Neural progenitor cell (in vitro differentiated cells): ENCODE measurements at places on chromosomes 4 and X. TPM values are rescaled to one million over a fixed set of nuclear protein-coding genes. Genes with fewer than 3 reads are reported as not detected.

The EDA2R gene
- 8.0 and 8.8 TPM in 2 replicates for total RNA-seq

DNA sequence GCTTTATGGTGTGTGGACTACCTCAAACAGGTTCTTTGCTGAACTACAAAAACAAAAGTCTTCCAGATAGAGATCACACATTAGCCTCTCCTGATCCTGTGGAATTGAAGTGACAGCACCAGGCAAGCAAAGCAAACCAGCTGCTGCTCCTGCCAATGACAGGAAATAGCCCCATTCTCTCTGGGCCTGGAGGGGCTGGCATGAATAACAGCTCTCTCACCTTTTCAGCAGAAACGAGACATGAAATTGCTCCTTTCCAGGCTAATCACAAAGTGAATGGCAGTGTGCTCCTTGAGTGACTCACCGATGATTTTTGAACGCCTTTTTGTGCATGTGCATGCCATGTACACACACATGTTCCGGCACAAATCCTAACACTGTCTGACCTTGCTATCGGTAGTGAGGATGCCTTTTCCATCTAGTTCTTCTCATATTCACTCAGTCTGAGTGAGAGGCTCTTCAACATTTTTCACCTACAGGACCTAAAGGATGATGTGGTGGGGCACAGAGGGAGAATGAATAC lies 24.4 kb downstream of the MFAP3L start:
- no peak for DNase-seq
- H3K27ac ChIP-seq = no peak overlapping the region
- H3K4me3 ChIP-seq = no peak overlapping the region
- no peaks in the 10 kb centered on the region for H3K27me3 ChIP-seq

GRCh38 chr4:2935762-2936743 lies 27.2 kb downstream of the NOP14 start:
- DNase-seq = peak; percentile 75
- no peak overlapping the region for H3K27ac ChIP-seq
- H3K36me3 ChIP-seq = no peaks in the 10 kb centered on the region
- H3K4me3 ChIP-seq = peak overlapping the region; percentile 92
- no peaks in the 10 kb centered on the region for H3K27me3 ChIP-seq
- peaks cover 15% of the 10 kb centered on the region for H3K4me1 ChIP-seq

DNA sequence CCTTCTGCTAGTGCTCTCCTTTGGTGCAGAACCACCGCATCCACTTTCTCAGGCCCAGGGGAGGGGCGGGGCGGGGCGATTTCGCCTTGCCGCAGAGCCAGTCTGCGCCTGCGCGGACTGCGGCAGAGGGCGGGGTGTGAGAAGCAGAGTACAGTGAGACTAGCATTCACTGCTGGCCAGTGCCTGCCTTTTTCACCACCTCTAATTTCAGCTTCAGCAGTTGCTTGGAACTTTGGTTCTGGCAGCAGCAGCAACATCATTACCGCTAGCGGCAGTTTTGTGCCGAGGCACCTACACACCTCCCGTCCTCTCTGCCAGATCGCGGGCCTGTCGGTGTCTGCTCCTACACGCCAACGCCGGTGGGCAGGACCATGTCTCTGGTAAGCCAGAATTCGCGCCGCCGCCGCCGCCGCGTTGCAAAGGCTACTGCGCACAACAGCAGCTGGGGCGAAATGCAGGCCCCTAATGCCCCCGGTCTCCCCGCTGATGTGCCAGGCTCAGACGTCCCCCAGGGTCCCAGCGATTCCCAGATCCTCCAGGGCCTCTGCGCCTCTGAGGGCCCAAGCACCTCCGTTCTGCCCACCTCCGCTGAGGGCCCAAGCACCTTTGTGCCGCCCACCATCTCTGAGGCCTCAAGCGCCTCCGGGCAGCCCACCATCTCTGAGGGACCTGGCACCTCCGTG lies at the start of gene MAGEE1:
Gene MAGEE1 (plus strand): TSS at position 151 of the 683 bp plus-strand sequence. CDS start 221 bp downstream, at position 372.
- H3K4me3 ChIP-seq = peak within 1 kb of the TSS; percentile 65
- no peaks in the 10 kb centered on the region for H3K27me3 ChIP-seq
- DNase-seq = peak; percentile 85

GRCh38 chr4:52813546-52813945 lies 48.6 kb upstream of the RASL11B start:
- no peaks in the 10 kb centered on the region for H3K36me3 ChIP-seq
- no peak for DNase-seq

- H3K27me3 ChIP-seq = no peaks in the 10 kb centered on the region
- no peaks in the 10 kb centered on the region for H3K36me3 ChIP-seq
- DNase-seq = no peak
- no peaks in the 10 kb centered on the region for H3K4me1 ChIP-seq
- H3K4me3 ChIP-seq = no peak overlapping the region
Measured at GRCh38 chrX:51760657-51761056, 17.4 kb downstream of the GSPT2 start.
